Neural crest cell (in vitro differentiated cells): ENCODE measurements at places on chromosomes 16 and 17. TPM values are rescaled to one million over a fixed set of nuclear protein-coding genes. Genes with fewer than 3 reads are reported as not detected.

GRCh38 chr16:30785126-30786106 lies 1.6 kb downstream of the ZNF629 start:
- DNase-seq: no peak

DNA sequence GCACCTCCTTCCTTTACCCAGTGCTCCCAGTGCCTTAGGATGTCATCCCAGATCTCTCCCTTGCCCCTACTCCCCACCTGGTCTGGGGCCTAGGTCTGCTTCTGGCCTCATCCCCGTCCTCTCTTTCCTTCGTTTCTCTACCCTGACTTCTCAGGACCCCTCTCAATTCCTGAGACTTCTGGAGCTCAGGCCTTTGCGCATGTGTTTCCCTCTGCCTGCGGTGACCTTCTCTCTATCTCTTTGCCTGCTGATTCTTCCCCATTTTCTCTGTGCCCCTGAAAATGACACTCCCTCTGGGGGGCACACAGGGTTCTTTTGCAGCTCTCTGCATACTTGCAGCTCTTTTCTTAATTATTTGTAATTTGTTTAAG lies 13.5 kb downstream of the ADORA2B start:
- DNase-seq: no peak

GRCh38 chr17:3512505-3513171 lies 36.8 kb downstream of the ASPA start:
- DNase-seq: peak; percentile 53

- peak; percentile 73 for DNase-seq
Measured at GRCh38 chr16:57475711-57476339, 10.5 kb downstream of the DOK4 start.

DNA sequence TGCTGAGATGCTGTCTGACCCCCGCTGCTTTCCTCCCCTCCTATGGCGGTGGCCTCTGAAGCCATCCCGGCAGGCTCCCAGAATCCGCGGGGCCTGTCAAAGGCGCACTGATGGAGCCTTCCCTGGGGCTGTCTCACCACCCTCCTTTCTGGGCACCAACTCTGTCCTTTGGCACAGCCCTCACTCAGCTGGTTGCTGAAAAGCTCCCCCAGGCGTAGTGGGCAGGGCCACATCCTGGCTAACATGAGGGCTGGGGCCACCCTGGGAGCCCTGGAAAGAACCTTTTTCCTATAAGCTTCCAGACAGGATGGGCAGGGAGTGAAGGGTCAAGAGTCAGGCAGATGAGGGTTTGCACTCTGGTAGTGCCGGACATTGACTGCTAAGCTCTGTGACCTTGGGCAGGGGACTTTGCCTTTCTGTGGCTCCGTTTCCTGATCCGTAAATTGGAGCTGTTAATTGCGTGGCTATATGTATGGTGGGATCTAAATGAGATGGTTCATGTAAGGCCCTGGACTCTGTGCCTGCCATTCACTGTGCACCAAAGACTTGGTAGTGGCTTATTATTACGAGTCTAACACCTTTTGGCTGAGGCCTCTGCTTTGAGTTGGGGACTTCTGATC lies 27.6 kb upstream of the LASP1NB start:
- DNase-seq: no peak

GRCh38 chr17:7894866-7895265 lies 6.3 kb downstream of the CHD3 start:
- DNase-seq: no peak

GRCh38 chr17:35069311-35069710 lies 5.8 kb upstream of the RFFL start:
- DNase-seq: no peak

DNA sequence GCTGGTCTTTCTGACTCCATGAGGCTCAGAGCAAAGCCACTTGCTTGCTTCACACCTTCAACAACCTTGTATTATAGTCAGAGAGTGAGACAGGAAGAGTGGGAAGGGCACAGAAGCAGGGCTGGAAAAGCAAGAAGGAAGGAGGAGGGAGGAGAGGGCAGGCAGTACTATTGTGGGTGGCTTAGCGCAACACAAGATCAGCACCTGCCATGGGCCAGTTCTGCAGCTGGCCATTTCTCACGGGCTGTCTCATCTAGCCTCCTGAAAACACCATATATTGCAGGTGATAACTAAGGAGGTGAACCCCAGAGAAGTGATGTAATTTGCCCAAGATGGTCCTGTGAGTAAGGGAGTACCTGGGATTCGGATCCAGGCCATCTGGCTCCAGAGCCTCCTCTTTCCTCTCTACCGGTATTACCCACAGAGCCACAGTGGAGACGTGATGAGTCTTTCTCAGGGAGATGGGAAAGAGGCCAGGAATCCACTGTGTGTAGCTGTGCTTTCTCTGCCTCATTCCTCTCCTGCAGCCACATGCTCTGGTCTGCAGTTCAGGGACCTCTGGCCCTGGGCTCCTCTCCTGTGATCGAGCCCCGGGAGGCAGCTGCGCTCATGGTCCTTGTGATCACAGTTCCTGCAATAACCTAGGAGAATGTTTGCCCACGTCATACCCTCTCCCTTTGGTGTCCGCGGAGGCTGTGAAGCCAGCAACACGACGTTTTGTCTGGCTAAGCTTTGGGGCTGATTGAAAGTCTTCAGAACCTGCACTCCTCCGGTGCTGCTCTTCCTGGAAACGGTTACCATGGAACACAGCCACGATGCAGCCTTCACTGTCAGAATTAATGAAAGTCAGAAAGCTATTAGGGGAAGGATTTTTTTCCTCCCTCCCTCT lies 178.1 kb upstream of the CCL2 start:
- DNase-seq: no peak

DNA sequence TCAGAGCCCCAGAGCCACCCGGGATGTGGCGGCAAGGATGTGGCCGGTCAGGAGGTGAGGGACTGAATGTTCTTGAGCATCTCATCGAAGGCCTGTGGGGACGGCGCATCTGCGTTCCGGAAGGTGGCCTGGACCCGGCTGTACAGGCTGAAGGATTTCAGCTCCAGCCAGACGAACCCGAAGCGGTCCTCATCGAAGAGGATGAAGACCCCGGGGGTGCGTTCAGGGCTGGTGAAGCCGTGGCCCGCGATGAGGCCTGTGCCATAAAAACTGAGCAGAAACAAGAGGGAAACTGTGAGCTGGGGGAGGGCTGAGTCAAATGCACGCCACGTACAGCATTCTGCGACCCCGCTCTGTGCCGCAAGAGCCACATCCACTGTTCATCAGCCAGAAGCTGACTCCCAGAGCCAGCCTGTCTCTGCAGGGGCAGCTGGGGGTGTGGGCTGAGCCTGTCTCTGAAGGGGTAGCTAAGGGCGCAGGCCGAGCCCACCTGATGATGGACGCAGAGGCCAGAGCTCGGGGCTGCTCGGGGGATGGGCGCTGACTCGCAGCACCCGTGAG lies 14.1 kb upstream of the C16orf95 start:
- no peak for DNase-seq

DNA sequence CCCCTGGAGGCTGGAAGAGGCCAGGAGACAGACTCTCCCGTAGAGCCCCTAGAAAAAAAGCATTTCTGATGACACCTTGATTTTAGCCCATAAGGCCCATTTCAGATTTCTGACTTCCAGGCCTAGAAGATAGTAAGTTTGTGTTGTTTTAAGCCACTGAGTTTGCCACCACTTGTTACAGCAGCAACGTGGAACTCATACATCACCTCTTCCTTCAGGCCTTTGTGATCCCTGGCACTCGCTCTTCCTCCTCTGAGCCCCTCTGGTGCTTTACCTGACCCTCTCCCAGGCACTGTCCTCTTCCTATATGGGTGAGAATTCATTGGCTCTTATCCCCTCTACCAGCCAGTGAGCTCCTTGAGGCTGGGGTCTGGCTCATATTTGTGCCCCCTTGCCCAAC lies 18.7 kb upstream of the KRT19 start:
- DNase-seq: no peak

GRCh38 chr17:31627960-31628359 lies 231.1 kb downstream of the COPRS start:
- DNase-seq: no peak

- DNase-seq: no peak
Measured at GRCh38 chr17:44761932-44762810, 3.4 kb downstream of the ADAM11 start.

- no peak for DNase-seq
Measured at GRCh38 chr16:28924399-28924761, 658 bp downstream of the RABEP2 start.

- DNase-seq: no peak
Measured at GRCh38 chr17:77165577-77165976, 24.8 kb downstream of the SEC14L1 start.

DNA sequence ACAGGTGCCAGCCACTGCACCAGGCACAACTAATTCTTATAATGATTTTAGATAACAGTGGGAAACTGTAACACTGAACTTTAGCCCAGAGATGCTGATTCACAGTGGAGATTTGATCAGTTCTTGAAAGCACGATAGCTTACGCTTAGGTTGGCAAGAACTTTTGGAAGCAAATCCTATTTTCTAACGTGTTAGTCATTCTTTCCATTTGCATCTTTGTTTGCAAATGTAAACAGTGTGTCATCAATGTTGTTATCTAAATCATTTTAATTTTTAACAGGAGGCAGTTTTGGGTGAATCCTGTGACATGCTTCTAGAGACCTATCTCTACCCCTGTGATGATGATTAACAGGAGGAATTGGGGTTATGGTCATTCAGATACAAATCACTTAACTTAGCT lies 35.7 kb upstream of the GNA13 start:
- no peak for DNase-seq

GRCh38 chr17:83193336-83194185 lies 114.2 kb downstream of the METRNL start:
- DNase-seq: no peak

GRCh38 chr16:77993111-77993985 lies 29.0 kb upstream of the CLEC3A start:
- DNase-seq: no peak

DNA sequence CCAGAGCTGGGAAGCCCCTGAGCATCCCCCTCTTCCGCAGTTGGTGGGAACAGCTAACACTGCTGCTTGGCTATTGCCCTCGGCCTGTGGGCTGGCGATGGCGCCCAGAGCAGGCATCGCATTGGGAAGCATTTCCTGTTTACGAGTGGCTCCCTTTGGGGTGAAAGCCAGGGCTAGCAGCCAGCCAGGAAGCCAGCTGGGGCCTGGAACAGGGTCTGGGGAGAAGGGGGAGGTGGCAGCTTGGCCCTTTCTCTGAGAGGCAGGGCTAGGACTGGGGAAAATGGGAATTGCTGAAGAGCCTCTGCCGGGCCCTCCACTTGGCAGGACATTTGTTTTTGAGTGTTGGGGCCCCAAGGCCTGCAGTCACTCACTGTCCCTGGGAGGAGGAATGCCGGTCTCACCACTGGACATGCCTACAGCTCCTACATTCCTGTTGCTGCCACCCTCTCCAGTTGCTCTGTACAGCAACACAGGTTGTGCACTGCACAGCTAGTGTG lies 2.4 kb upstream of the MTSS2 start:
- no peak for DNase-seq

DNA sequence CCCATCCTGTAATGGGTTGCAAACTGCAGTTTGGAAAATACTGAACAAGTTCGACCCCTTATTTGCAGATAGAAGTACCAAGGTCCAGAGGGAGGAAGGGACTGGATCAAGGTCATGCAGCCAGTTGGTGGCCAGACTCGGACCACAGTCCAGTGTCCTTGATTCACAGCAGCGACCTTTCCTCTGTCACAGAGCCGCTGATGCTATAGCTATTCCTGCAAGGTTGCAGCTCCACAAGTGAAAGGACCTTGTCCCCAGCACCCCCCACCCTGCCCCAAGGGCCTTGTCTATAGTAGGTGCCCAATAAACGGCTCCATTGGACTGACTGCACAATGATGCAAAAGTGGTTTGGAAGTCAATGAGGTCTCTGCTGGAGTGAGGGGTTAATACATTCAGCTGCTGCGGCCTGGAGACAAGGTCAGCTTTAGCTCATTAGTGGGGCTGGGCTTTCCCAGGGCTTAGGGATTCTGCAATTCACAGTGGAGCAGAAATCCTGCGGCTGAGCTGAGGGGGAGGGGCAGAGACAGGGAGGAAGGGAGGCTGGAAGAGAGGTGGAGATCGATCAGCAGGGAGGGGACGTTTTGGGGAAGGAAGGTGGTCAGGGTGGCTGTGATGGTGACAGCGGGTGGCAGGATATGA lies 13.4 kb upstream of the CRHR1 start:
- DNase-seq: no peak

DNA sequence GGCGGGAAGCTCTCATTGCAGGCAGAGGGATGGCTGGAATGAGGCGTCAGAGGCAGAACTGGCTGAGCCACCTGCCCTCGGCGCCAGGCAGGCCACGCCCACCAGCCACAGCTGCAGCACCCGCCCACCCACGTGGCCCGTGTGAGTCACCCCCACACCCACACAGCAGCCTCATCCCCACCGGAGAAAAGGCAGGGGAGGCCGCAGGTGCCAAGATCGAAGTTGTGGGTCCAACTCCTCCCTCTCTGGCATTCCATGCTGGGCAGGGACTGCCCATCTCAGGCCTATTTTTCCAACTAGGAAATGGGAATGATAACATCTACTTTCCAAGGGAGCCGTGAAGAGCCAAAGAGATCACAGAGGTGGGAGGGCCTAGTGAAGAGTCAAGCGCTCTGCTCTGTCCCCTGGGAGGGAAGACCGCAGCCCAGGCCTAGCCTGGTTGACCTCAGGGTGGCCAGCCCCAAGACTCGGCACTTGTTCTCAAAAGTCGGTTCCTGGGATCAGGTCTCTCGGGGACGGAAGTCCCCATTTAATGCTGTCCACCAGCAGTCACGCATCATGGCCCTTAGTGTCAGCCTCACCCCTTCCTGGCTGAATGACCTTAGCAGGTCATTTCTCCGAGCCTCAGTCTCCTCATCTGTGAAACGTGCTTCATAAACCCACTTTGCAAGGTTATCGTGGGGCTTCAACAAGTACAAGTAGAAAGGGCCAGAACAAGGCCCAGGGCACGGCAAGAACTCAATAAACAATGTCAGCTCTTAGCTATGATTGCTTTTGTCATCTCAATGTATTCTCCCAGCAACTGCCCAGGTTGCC lies at the start of gene TRPV3:
Gene TRPV3, minus strand, starts transcription at position 45 of the 816 bp plus-strand sequence. CDS start 2,962 bp downstream, outside the sequence.
- DNase-seq: no peak

- peak; percentile 53 for DNase-seq
Measured at GRCh38 chr16:69150146-69150865, 17.9 kb downstream of the UTP4 start.

- no peak for DNase-seq
Measured at GRCh38 chr16:67935101-67935401, 1.6 kb downstream of the PSMB10 start.

DNA sequence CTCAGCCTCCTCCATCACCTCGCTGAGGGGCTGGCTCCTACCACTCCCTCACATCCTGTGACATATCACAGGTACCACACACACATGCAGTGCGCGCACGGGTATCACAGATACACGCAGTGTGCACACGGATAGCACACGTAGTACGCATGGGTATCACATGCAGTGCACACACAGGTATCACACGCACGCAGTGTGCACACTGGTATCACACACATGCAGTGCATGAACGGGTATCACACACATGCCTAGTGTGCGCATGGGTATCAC lies 30.1 kb downstream of the ACSF3 start:
- DNase-seq: no peak

Gene ADAMTS18
- total RNA-seq: 0.12 TPM in 1 of 2 replicates, not detected in the other

Gene QPRT
- total RNA-seq: 77.3 and 79.5 TPM in 2 replicates

Gene SCN4A
- total RNA-seq: 1.6 and 1.9 TPM in 2 replicates

Gene PRDM7
- not detected in 2 replicates for total RNA-seq

Gene NPIPA8
- 0.65 and 0.68 TPM in 2 replicates for total RNA-seq

Gene SLC38A8
- total RNA-seq: not detected in 2 replicates

Gene VMP1
- total RNA-seq: 53.8 and 62.6 TPM in 2 replicates

Gene MRTFB
- 54.8 and 58.3 TPM in 2 replicates for total RNA-seq

Gene ATAD5
- 24.0 and 26.3 TPM in 2 replicates for total RNA-seq
